ENCODE measurements at places on chromosomes 2 and 18.
A peak's percentile ranks its signal among the peaks of the same experiment; 100 is the strongest.

- no peak for DNase-seq
Measured at GRCh38 chr2:231666171-231667095, 41.9 kb upstream of the PTMA start.

DNA sequence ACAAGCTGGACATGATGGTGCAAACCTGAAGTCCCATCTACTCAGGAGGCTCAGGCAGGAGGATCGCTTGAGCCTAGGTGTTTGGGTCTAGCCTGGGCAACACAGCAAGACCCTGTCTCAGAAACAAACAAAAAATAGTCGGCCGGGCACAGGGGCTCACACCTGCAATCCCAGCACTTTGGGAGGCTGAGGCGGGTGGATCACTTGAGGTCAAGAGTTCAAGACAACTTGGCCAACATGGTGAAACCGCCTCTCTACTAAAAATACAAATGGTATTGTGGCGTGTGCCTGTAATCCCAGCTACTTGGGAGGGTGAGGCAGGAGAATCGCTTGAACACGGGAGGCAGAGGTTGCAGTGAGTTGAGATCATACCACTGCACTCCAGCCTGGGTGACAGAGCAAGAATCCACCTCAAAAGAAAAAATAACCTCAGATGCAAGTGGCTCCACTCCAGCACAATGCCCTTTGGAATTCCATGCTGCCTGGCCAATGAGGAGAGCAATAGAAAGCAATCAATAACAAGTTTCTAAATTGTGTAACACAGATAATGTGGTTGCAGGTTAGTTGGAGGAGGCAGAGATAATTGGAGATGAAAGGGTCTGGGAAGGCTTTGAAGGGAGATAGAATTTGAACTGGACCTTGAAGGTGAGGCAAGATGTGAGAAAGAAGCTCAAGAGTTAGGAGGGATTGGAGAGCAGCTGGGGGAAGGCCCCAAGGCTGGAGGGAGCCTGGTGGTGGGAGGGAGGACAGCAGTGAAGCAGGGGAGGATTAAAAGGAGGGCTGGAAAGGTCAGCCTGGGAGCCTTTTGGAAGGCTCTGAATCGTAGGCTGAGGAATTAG lies 6.0 kb downstream of the TTC31 start:
- no peak for DNase-seq

- DNase-seq: no peak
Measured at GRCh38 chr2:8644605-8645175, 37.2 kb upstream of the ID2 start.

DNA sequence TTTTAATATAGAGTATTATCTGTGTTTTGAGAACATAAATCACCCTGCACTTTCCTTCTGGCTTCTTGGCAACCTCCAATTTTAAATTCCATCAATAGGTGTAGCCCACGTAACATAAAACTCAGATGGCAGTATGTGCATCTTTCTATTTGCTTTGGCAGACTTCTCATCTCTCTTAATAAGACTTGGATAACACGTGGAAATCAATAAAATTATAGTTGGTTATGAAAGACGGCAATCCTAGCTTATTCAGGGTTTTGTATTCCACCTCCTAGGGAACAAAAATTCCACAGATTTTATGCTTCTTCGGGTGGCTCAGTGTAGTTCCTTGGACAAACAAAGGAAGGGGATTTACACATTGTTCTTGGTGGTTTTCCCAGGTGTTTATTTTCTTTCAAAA lies 299.3 kb downstream of the RND3 start:
- no peak for DNase-seq

GRCh38 chr2:1621041-1621440 lies 123.3 kb downstream of the PXDN start:
- DNase-seq: no peak

- DNase-seq: no peak
Measured at GRCh38 chr2:73324126-73324725, 30.9 kb upstream of the EGR4 start.

DNA sequence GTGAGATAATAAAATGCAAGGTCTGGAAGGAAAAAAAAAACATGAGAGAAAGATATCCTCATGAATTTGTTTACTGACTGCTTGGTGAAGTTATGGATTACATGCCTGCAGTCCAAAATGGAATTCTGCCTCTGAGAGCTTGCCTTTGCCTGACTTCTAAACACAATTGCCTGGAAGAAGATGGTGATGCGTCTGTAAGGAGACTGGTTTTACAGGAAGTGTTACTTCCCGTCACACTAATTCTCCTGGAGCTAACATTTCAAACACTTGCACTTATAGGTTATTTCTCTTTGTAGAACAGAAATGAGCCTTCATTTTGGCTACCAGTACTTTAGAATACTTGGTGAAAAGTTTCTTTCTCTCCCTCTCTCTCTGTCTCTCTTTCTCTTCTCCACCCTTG lies 884.3 kb downstream of the TSN start:
- DNase-seq: no peak

GRCh38 chr2:149901231-149901859 lies 313.8 kb upstream of the MMADHC start:
- DNase-seq: no peak

- no peak for DNase-seq
Measured at GRCh38 chr2:180944372-180944771, 36.0 kb upstream of the UBE2E3 start.

GRCh38 chr2:197278799-197279763 lies 31.5 kb downstream of the ANKRD44 start:
- DNase-seq: no peak

- no peak for DNase-seq
Measured at GRCh38 chr18:63346480-63347183, 20.4 kb downstream of the KDSR start.

DNA sequence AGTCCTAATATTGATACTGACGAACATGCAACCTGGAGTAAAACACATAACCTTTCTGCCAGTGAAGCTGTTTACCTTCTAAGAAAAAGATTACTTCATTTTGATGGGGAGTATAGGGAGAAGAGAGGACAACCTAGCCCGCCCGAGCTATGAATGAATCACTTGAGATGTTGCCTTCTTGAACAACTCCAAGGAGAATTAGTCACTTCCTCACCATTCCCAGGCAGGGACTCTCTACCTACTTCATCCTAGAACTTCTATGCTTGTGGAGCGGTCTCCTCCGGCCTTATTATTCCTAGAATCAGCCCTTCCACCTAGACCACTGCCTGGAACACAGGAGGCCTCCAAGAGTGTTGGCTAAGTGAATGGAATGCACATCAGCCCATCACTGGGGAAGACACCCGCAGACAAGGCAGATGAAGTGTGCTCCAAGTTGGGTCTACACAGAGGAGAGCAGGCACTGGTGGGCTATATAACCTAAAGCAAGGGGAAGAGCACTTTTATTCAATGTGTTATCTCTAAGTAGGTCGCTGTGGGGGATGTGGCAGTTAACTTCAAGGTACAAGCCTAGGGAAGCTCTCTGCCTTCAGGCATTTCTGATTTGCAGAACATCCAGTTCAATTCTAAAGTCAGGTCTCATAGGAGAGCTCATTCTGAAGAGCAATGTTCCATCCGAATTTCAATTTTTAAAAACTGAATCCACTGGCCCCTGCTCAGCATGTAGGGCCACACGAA lies 57.4 kb downstream of the STK39 start:
- DNase-seq: no peak

- DNase-seq: no peak
Measured at GRCh38 chr2:19711470-19712372, 190.1 kb downstream of the TTC32 start.

DNA sequence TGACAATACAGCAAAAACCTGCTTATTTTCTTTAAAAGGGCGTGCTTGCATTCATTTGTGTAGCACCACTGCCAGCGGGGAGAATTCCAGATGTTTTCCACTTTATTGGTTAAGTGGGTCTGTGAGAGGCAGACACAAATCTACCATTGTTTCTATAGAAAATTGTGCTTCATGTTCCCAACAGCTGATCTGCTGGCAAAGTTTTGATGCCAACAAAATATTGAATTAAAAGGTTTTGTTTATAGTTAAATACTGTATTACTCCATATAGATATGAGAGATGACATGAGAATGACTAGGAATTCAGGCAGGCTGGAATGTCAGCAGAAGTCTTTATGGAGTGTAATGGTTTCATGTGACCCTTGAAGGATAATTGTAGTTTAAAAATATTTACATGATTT lies 182.7 kb downstream of the MC4R start:
- DNase-seq: no peak

GRCh38 chr2:467892-468647 lies 180.2 kb upstream of the ALKAL2 start:
- DNase-seq: no peak

DNA sequence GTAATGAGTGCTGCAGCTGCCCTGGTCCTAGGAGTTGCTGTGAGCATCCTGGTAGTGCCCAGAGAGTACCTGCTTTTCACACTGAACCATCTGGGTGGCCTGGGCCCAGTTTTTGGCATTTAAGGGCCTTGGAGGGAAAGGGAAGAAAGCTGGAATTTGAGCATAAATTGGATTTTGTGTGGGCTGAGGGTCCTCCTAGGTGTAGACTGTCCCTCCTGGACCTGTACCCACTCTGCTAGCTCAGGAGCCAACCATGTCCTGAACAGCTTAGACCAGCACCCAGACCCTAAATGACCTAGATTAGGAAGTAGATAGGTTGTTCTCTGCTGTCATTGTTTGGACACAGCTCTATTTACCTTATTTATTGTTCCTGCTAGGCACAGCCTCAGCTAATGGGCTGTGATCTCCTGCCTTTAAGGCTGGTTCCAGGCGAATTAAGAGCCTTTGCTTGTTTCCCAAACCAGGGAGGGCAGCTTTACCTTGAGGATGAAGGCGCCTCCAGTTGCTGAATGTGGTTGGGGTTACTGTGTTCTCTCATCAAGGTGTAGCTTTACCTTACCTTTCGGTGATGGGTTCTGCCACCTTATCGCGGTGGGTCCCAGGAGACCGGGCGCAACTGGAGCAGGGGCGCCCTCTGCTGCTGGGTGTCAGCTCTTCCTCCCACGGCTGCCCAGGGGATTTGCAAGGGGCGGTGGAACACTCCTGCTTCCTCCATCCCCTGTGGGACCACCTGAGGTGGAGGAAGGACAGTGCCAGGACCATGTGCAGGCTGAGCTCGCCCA lies 34.4 kb downstream of the ITGA6 start:
- peak; percentile 64 for DNase-seq

DNA sequence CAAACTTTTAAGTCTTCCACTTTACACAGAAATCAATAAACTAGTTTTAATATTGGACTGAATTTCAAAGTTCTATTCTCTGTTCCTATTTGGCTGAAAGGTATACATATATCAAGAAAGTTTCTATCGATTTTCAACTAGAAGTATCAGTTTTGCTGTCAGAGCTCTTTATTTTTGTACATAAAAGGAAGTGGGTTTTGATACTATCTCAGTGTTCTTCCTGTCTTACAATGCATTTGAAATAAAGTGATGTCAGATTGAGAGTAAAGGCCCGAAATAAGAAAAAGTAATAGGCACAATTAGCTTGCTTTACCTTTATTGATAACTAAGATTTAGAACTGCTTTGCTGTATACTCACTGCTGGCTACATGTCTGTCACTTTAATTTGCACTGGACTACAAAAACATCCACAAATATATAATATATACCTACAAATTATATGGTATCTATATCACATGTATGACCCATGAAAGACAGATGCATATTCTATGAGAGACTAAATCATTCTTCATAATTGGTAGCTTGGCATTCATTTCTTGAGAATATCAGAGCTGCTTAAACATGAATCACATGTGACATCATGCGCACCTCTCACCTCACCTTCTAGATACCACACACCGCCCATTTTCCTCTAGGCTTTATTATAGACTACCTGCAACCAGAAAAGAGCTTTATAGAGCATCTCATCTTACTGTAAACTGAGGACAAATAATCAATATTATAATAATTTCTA lies 83.6 kb downstream of the ASXL2 start:
- no peak for DNase-seq

GRCh38 chr2:44109166-44109565 lies 59.5 kb upstream of the PPM1B start:
- DNase-seq: no peak

DNA sequence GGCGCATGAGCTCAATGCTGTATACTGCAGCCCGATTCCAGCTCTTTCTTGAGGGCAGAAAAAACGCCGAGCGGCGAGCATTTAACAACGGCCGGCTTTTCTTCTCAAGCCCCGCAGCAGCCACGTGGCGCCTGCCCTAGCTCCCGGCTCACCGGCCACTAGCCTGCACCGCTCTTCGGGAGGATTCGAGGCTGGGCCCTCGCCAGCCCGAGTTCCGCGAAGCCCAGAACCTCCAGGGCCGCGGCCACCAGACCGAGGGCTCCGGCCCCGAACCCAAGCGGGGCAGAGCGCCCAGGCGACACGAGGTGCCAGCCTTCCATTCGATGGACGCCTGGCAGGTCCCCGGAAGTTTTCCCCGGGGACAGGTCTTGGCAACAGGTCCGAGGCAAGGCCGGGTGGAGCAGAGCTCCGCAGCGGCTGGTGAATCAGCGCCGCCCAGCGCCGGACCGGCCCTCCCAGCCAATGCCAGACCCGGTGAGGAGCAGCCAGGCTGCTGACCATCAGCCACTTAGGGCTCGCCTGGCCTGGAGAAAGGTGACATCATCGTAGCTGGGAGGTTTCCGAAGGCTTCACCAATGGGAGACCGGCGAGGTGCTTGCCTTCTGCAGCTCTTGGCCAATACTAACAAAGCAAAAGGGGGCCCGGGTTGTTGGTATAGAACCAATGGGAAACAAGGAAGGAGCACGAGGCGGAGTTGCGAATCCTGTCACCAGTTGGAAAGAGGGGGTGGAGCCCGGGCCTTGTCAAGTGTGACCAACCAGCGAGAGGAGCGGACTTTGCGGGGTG lies 552 bp upstream of the MXD1 start:
- peak; percentile 100 for DNase-seq

DNA sequence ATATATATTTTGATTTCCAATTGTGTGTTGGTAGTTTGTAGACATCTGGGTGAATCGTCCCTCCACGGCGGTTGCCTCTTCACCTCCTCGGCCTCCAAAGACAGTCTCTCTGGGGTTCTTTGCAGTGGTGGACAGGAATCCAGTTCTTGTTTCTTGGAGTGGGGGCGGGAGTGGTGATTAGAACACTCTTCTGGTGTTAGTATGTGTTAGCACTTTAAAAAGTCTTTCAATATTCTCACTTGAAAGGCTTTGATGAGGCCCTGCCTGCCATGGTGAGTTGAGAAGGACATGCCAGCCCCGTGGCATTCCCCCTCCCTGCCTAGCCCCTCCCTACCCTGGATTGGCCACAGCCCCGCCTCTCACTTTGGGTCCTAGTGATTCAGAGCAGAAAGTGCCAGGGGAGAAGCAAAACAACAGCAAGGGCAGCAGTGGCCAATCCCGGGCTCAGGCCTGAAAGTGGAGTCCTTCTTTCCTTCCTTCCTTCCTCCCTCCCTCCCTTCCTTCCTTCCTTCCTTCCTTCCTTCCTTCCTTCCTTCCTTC lies 316.8 kb upstream of the HS6ST1 start:
- no peak for DNase-seq

DNA sequence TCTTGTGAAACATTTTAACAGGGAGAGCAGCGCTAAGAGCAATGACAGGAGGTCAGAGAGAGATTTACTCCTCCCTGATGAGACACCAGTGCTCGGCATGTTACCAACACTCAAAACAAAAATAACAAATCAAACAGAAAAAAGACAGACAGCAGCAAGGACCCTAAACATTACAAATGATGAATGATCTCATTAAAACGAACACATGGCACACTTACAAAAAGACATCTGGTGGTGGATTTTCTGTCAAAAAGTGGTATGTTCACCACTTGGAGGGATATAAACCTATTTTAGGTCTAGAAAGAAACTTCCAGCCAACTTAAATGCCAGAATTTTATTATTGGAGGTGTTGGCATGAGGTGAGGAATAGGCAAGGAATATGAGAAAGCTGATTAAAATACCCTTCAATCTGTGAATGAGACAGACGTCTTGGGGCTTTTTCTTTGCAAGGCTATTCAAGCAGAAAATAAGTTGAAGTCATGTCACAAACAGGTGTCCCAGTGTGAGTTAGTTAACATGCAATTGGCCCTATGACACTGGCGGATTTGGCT lies 112.8 kb downstream of the PRELID3A start:
- DNase-seq: no peak

GRCh38 chr2:138237667-138238384 lies 263.7 kb upstream of the SPOPL start:
- no peak for DNase-seq
